ENCODE measurements at places on chromosomes 4 and X.

- no peak for DNase-seq
Observed at GRCh38 chr4:184273166-184274147, 55.8 kb upstream of the ENPP6 start.

GRCh38 chrX:77427611-77428010 is 19.6 kb upstream of the FGF16 start:
- no peak for DNase-seq

DNA sequence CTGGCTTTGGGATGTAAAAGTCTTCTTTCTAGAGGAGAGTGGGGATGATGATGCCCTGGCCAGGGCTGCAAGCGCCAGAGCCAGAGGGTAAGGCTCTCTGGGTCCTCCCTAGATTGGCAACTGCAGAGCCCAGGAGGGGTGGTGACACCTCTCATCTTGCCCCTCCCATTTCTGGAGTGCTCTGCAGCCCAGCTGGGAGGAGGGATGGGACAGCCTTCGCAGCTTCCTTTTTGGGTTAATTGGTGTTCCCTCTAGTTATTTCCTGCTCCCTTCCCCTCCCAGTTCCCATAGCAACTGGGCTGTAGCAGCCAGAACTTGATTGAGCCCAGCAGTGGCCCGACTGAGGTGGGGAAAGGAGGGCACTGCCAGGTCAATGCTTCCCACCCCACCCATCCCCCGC is 19.2 kb downstream of the NALF2 start:
- DNase-seq, result no peak

DNA sequence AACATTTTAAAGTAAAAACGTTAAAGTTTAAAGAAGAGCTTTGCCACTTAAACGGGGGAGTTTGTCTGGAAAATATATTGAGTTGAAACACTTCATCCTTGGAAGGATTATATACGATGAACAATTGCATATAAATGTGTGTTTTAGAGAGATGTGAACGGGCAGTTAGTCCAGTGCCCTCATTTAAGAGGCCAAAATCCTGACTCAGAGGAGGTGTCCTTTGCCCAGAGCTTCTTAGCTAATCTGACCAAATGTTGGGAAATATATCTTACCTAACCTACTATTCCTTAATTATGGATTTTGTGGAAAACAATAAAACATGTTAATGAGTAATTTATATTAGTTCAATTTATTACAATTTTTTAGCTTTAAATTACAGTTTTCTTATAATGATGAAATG is 327.2 kb upstream of the DIPK2B start:
- no peak for DNase-seq

- no peak for DNase-seq
Observed at GRCh38 chr4:10086506-10087120, 30.0 kb downstream of the WDR1 start.

Data from stimulated activated CD8-positive, alpha-beta memory T cell treated with anti-CD3 and anti-CD28 coated beads, Interleukin-4, amount 100 ng/mL, for 1 hour (primary cell).